ENCODE measurements at places on chromosomes 6 and 20.
A peak's percentile ranks its signal among the peaks of the same experiment; 100 is the strongest.

DNA sequence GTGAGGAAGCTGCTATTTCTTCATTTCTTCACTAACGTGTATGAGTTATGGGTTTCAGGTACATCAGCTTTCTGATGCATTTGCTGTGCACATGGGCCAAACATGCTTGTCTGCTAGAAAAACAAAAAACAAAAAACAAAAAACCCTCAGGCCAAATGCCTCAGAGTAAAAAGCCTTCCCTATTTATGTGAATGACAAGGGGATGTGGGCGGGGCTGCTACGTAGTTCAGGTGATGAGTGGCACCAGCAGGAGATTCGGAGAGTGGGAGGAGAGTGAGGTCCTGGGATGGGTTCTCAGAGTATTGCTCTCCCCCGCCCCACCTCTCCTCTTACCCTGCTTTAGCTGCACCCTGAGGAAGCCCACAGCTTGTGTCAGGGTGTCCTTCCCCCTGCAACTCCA lies 596.8 kb upstream of the JAG1 start:
- no peak for DNase-seq

DNA sequence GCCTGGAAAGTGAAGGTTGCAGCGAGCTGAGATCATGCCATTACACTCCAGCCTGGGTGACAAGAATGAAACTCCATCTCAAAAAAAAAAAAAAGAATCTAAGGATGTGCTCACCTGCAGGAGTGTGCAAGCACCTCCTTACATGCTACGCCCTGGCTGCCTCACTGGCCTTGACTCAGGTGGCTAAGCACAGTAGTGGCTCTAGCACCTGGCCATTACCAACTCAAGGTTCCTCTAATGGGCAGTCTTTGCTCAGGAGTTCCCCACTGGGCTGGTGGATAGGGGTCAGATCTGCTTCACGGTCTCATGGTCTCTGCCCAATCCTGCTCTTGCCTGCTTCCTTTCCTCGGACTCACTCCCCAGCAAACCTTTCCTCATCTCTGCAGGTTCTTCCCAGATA lies 39.7 kb downstream of the KCNK17 start:
- DNase-seq, result no peak

DNA sequence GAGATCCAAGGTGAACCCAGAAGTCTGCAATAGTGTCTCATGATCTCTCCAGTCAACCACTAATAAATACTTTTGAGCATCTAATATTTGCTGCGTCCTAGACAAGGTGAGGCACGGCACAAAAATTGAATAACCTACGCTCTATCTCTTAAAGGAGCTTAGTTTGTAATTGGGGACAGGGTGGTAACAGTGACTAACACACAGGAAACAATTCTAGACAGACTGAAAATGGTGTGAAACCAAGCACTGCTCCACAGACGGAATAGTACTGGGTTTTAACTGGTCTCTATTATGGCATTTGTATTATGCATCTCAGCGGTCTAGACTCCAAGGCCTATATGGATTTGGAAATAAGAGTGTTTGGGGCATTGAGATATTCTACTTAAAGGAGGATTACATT lies 120.1 kb downstream of the CLIC5 start:
- peak; percentile 12 for DNase-seq

DNA sequence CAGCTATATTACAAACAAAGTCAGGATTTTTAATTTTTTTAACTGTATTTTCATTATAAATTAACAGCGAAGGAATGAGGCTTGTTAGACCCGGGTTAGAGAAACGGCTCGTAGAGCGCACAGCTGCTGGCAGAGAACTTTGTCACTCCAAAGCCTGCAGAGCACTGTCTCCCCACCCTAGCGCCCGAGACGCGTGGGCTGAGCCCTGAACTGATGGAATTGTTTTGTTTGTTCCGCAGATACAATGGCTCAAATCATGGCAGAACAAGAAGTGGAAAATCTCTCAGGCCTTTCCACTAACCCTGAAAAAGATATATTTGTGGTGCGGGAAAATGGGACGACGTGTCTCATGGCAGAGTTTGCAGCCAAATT lies 810 bp downstream of the LAMP5 start:
- DNase-seq, result no peak

- DNase-seq, result no peak
Measured at GRCh38 chr6:75608956-75609533, 7.4 kb downstream of the SENP6 start.

GRCh38 chr6:47160702-47161101 lies 118.6 kb upstream of the ADGRF1 start:
- no peak for DNase-seq

DNA sequence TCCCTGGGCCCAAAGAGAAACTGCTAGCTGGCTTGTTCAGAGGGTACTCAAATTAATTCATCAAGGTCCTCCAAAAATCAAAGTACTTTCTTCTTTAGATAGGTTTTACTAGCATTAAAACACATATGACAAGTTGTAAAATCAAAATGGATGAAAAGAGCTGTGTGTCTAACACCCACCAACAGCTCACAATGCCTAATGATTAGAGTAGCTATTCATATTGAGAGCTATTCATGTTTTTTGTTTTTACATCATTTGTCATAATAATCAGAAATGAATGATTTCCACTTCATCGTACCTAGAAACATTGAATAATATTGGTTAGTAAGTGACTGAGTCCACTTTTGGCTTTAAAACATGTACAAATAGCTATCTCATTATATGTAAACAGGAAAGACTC lies 289.9 kb upstream of the RUNX2 start:
- DNase-seq, result no peak

GRCh38 chr6:44341095-44341890 lies 1.2 kb upstream of the SPATS1 start:
- no peak for DNase-seq

DNA sequence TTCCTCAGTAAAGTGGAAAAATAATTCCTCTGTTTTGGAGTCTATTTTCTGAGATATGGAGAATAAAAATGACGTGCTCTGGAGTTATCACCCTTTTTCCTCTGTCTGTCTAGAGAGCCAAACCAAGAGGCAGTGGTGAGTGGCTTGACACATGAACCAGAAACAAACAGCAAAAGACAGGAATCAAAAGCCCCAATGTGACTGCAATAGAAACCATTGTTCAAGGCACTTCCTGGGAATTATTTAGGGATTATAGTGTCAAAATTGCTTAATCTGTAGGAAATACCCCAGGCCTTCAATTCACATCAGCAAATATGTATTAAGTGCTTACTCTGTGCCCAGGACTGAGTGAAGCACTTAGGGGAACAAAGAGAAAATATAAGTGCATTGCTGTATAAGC lies 560.4 kb upstream of the JAG1 start:
- DNase-seq, result no peak

- peak; percentile 18 for DNase-seq
Measured at GRCh38 chr6:37047689-37048402, 42.4 kb downstream of the FGD2 start.

GRCh38 chr6:157557559-157557958 lies 176.6 kb downstream of the ZDHHC14 start:
- no peak for DNase-seq

DNA sequence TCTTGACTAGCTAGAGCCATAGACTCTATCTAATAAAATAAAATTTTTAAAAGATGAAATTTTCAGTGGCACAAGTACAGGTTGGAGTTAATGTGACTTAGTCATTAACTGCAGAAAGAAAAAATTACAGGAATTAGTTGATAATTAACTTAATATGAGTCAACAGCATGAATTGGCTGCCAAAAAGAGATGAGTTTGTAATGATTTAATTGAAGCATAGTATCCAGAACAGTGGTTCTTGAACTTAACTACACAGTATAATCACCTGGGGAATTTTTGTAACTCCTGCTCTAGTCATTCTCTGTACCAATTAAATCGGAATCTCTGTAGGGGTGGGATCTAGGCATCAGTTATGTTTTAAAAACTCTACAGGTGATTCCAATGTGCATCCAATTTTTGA lies 46.3 kb upstream of the HMGN3 start:
- DNase-seq, result no peak

Data from CD4-positive, alpha-beta T cell treated with Interleukin-10 for 1 hour (primary cell).